ENCODE measurements at places on chromosomes 3 and 15. TPM values are rescaled to one million over a fixed set of nuclear protein-coding genes. Genes with fewer than 3 reads are reported as not detected.

Gene RBPMS2
- 0.68 TPM for total RNA-seq

Gene CACNA2D3
- total RNA-seq, result 2.5 TPM

Gene ACKR2
- 5.7 TPM for total RNA-seq

Gene RBP2
- not detected for total RNA-seq

Gene PPP1R14D
- not detected for total RNA-seq

Gene AP3B2
- 0.94 TPM for total RNA-seq

GRCh38 chr3:197837282-197837681 lies 46.2 kb downstream of the LRCH3 start:
- no peak for DNase-seq

DNA sequence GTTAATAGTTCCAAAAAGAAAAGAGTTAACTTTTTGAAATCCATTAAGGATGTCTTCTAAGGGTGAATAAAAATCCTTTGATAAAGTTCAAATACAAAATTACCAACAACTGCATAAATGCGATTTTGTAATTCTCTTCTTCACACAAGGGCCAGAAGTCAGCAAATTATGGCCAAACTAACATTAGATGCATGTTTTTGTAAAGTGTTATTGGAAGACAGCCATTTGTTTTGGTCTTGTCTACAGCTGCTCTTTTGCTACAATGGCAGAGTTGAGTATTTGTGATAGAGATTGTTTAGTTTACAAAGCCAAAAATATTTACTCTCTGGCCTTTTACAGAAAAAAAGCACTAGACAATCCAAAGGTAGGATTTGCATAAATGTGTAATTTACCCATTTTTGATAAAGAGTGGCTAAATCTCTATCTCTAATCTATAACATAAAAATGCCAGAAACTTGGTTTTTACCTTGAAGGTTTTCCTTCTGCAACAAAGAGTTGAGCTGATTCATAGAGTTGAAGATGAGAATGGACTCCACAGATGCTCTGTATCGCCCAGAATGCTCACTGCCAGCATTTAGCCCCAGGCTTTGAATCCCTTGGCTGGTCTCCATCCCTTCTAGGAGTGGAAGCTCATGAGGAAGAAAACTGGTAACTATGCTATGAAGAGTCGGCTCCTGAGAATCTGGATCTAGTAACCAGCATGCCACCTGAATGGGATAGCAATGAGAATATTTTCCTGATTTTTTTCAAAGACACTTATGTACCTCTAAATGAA lies 64.5 kb downstream of the POLQ start:
- DNase-seq, result peak; percentile 96

GRCh38 chr15:47301481-47301880 lies 415.8 kb upstream of the SEMA6D start:
- DNase-seq, result no peak

- no peak for DNase-seq
Measured at GRCh38 chr3:57889807-57890206, 118.4 kb upstream of the FLNB start.

DNA sequence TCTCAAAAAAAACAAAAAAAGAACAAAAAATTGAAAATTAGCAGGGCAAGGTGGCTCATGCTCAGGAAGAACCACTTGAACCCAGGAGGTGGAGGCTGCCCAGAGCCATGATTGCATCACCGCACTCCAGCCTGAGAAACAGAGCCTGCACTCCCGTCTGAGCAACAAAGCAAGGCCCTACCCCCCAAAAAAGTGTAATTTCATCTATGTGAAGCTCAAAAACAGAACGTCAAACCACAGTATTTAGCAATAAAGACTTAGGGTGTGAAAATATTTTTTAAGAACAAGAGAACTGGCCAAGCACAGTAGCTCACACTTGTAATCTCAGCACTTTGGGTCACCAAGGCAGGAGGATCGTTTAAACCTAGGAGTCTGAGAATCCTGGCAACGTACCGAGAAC lies 38.2 kb downstream of the STAG1 start:
- DNase-seq, result no peak

GRCh38 chr3:12121466-12121865 lies 37.2 kb downstream of the TIMP4 start:
- DNase-seq, result no peak

DNA sequence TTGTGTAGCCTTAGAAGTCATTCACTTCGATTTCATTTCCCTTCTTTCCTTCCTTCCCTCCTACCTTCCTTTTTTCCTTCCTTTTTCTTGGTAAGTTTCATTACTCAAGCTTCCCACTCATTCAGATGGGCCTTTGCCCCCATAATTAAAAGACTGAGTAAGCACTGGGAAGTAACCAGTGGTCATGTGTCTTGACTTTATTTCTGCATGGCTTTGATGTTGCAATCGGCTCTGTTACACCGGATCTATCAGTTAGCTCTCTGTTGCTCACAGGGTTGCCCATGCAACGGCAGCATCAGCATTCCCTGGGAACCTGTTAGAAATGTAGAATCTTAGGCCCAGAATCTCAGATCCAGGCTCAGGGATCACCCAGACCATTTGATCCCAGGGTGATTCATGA lies 25.6 kb upstream of the LARS2 start:
- no peak for DNase-seq

DNA sequence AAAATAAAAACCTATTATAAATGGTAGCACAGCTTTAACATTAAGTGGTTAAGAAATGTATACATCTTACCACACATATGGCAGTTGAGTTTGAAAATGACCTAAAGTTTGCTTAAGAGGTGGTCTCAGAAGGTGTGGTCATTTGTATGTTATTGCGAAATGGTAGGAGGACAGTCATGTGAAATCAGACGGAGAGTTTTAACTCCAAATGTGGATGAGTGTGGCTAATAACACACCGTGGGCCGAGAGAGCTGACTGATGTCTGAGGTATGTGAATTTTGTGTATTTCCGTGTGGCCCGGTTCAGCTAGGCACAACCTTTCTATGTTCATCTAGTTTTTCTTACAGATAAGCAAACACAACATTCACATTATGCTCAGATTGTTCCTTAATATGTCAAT lies 71.9 kb downstream of the ARNT2 start:
- DNase-seq, result no peak

DNA sequence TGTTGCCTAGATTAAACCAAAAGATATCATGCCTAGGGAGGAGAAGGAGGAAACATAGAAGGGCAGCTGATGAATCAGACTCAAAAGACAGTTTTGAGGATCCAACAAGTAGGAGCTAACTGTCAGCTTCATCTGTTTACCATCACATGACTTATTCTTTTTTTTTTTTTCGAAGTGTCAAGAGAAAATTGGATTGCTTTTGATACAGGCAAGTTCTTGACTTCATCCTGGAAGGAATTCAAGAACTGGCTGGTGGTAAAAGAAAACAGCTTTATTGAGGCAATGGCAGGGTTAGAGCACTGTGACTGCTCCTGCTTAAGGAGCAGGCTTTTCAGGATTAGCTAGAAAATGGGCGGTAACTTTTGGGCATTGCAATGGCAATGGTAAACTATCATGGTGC lies 227.5 kb upstream of the KCNMB2 start:
- no peak for DNase-seq

DNA sequence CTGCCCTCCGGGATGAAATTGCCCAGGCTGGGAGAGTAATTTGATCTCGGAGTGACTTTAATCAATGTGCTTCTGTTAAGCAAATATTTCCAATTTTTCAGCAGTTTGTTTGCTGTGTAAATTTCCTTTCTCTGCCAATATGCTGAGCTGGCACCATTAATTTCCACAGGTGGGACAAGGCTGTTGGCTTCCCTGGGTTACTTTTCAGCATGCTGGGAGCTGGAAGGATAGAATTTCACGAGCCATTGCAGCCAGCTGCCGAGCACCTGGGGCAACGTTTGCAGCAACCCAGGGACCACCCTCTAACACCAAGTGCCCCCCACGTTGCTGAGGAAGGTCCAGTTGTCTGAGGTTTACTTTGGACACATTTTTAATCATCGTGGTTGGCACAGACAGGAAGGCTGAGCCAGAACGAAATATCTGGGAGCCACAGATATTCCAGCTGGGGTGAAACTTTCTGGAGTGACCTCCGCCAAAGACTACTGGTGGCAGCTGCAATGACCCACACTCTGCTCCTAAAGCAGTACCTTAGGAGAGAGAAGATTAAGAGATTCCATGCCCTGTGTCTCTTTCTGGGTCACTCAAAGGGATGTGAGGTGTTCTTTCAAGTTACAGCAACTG lies 293.3 kb upstream of the RGMA start:
- DNase-seq, result no peak

GRCh38 chr15:70308011-70308734 lies 210.5 kb upstream of the TLE3 start:
- DNase-seq, result no peak

GRCh38 chr15:42728972-42729371 lies 8.0 kb downstream of the CDAN1 start:
- DNase-seq, result no peak

GRCh38 chr3:194086388-194087075 lies 49.4 kb upstream of the HES1 start:
- no peak for DNase-seq

GRCh38 chr15:34905047-34905446 lies 64.5 kb downstream of the AQR start:
- no peak for DNase-seq

GRCh38 chr3:161038725-161039124 lies 66.4 kb downstream of the B3GALNT1 start:
- DNase-seq, result no peak

DNA sequence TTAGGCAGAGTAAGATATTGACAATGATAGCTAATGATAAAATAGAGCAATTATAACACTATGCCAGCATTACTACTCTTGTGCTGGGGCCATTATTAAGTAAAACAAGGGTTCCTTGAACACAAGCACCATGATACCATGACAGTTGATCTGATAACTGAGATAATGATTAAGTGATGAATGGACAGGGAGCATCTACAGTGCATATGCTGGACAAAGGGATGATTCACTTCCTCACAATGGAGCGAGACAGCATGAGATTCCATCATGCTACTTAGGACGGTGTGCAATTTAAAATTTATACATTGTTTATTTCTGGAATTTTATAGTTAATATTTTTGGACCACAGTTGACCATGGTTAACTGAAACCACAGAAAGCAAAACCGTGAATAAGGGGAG lies 156.6 kb downstream of the FHIT start:
- no peak for DNase-seq

- DNase-seq, result no peak
Measured at GRCh38 chr3:69776920-69777581, 37.8 kb downstream of the MITF start.

DNA sequence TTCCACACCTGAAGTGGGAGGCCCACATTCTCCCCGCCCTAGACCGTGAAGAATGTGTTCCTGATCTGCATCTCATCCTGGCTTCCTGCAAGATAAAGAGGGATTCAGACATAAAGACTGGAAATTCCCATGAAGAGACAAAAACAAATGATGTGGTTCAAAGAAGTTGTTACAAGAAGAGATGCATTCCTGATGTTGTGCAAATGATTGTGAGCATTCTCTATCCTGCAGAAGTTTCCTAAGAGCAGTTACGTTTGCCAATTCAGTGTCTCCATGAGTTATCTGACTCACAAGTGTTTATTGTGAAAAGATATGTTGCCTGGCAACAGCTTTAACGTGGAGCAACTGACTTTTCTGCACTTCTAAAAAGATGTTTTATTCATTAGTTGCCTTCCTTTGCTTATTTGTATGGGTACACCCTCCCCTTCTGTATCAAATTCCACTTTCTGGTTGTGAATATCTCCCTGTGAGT lies 107.8 kb downstream of the ZIC4 start:
- DNase-seq, result peak; percentile 97

GRCh38 chr3:184561913-184562877 lies 610 bp downstream of the EPHB3 start:
- no peak for DNase-seq

DNA sequence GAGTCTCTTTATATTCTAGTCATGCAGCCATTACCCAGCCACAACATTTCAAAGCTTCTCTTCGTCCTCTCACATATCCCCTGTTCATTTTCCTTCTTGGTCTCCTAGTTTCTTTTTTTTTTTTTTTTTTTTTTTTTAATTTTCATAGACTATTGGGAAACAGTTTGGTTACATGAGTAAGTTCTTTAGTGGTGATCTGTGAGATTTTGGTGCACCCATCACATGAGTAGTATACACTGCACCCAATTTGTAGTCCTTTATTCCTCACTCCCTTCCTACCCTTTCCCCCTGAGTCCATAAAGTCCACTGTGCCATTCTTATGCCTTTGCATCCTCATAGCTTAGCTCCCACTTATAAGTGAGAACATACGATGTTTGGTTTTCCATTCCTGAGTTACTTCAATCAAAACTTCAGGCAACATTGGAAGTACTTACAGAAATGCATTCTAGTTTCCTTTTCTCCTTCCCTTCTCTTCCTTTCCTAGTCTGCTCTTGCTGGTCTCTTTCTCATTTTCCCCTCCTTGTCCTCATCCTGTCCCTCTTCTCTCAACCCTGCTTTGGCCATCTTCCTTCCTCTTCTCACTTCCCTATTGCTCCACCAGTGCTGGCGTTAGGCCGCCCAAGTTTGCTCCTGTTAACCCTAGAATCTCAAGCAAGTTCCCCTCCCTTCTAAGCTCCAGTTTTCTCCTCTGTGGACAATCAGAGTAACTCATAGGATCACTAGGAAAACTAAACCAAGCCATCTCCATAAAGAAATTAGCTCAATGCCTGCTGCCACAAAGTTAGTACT lies 4.8 kb downstream of the ATP8B4 start:
- no peak for DNase-seq

GRCh38 chr15:62069551-62069950 lies 2.8 kb downstream of the C2CD4A start:
- DNase-seq, result no peak

DNA sequence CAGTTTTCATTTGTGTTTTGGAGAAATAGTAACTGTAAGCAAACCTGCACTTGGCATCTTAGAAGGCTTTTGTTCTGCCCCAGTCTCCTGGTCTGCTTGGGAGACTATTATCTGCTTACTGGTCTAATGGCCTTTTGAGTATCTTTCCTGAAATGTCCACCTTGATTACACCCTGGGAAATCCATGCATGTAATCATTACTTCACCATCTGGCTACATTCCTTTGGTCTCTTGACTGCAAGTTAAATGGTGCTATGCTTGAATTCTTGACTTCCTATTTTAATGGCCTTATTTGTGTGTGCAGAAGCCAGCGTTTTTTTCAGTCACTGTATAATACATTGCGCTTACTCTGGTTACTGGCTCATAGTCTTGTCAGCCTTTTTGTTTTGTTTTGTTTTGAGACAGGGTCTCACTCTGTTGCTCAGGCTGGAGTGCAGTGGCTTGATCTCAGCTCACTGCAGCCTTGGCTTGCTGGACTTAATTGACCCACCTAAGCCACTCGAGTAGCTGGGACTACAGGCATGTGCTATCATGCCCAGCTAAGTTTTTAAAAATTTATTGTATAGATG lies 30.0 kb downstream of the CHD2 start:
- DNase-seq, result no peak

DNA sequence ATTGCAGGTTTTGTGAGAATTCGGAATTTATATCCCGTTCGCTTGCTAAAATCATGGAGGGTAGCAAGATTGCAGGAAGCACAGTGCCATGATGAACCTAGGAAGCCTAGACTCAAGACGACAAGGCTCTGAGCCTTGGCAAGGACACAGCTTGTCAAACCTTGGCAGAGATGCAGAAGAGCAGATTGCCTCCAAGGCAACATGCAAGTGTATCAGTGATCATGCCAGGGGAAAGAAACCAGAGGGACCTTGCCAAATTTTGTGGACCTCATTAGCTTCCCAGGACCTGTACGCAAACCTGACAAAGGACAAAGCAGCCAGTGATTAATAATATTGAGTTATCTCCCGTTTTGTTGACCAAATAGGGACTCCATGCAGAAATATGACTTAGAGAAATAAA lies 159.7 kb downstream of the GOLIM4 start:
- no peak for DNase-seq
